ENCODE measurements at places on chromosomes 13 and 19.

GRCh38 chr13:75787249-75787928 is 151.3 kb downstream of the LMO7 start:
- peak; percentile 40 for DNase-seq

- no peak for DNase-seq
Observed at GRCh38 chr13:51840917-51841316, 4.1 kb downstream of the TMEM272 start.

DNA sequence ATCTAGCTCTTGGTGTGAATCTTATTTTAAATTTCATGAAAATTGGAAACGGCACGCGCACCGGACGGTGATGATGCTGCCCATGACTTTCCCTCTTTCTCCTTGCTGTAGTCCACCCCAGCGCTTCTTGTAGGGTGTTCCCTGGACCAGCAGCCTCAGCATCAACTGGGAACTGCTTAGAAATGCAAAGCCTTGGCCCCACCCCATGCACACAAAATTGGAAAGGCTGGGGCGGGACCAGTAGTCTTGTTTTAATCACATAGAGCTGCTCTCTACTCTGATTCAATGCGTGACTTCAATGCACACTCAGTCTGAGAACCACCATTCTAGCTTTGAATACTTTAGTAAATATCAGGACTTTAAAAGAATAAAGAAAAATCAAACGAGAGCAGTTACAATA is 427.1 kb downstream of the EFNB2 start:
- DNase-seq: no peak

- no peak for DNase-seq
Observed at GRCh38 chr19:47860602-47861297, 1.7 kb downstream of the TPRX2 start.

DNA sequence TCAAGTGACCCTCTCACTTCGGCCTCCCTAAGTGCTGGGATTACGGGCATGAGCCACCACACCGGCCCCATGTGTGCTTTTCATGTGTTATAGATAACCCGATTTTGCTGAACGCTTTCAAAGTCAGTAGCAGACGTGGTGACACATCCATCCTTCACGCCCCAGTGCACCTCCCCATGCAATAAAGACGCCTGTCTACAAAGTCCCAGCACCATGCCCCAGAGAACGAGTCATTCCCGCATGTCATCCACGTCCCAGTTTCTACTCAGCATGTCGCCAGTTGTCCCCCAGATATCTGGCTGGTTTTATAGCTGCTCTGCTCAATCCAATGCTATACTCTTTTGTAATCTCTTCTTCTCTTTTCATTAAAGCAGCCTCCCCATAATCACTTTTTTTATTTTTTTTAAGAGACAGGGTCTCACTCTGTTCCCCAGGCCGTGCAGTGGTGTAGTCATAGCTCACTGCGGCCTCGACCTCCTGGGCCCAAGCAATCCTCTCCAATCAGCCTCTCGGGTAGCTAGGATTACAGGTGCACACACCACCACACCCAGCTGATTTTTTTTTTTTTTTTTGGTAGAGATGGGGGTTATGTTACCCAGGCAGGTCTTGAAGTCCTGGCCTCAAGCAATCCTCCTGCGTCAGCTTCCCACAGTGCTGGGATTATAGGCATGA is 42.5 kb downstream of the DNM2 start:
- peak; percentile 26 for DNase-seq

DNA sequence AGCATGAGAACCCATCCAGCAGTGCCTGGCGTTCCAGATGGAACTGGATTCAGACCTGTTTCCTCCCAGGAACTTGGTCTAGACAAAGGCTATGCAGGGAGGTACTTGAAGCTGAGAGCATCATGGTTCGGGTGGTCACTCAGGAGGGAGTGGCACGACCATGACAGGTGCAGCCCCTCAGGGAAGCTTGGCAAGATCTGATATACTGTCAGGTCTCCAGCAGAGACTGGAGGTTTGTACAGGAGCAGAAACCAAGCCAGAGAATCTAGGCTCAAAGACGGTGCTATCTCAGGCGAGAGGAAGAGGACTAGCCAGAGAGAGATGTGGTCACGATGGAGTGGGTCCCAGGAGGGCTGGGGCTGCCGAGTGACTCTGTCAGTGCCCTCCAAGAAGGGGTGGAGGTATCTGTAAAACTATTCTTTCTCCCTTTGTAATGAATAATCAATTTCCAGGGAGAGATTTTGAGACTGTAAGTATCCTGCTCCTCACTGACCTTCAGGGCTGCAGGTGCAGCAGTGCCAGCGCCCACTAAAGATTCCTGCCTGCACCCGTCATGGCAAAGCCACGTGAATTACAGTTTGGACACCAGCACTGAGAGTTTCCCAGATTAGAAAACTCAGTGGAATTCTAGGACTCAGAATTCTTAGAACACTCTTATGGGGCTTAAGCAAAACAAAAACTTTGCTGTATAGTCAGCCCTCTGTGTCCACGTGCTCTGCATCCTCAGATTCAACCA is 10.2 kb upstream of the DCUN1D2 start:
- no peak for DNase-seq

- no peak for DNase-seq
Observed at GRCh38 chr13:42228527-42228926, 43.4 kb upstream of the AKAP11 start.

DNA sequence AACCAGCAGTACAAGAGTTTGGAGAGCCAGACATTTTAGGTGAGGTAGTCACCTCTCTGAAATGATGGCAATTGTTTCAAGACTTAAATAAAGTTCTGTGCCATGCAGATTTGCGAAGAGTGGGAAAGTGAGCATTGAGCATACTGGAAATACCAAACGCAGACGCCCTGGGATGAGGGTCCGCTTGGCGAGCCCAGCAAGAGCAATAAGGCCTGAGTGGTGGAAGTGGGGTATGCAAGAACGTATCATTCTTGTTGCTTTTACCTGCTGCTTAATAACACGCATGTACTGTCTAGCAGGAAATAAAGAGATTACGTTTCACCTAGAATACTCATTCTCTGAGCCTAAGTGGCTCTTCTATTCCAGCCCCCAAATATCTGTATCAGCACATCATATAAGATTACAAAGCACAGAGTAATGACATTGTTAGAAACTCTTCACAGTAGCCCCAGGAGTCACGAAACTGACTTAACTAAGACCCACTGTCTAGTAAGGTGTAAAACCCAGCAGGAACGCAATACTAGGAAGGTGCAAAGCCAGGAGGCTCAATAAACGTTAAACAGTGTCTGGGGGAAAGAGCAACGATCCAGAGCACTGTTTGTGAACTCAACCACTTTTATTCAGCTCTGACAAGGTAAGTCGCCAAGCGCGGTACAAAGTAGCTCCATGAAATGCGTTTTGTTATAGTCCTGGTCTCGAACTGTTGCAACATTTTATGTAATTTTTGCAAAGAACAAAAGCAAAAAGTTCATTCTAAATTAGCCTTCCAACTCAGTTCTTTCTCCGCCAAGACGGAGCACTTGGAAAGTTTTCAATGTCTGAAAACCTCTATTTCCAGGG is 1.2 kb downstream of the RCBTB2 start:
- no peak for DNase-seq

- DNase-seq: no peak
Observed at GRCh38 chr13:47206111-47206510, 309.3 kb upstream of the HTR2A start.

- peak; percentile 84 for DNase-seq
Observed at GRCh38 chr13:105991622-105992277, 543.7 kb downstream of the EFNB2 start.

DNA sequence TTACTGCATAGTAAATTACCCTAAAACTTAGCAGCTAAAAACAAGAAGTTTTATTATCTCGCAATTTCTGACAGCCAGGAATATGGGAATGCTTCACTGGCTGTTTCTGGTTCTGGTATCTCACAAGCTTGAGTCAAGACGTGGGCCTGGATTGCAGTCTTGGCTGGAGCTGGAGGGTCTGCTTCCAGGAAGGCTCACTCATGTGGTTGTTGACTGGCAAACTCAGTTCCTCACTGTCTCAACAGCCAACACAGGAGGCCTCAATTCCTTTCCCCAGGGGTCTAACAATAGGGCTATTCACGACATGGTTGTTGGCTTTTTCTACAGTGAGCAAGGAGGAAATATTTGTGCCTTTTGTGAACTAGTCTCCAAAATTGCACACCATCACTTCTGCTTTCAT is 146.3 kb downstream of the GPC5 start:
- no peak for DNase-seq

- DNase-seq: no peak
Observed at GRCh38 chr13:25741796-25742195, 310.0 kb downstream of the SHISA2 start.

- peak; percentile 38 for DNase-seq
Observed at GRCh38 chr13:46586751-46587514, 34.0 kb downstream of the LRCH1 start.

GRCh38 chr19:32197896-32198882 is 147.2 kb upstream of the ZNF507 start:
- no peak for DNase-seq

- DNase-seq: no peak
Observed at GRCh38 chr13:27854606-27855005, 62.3 kb downstream of the GSX1 start.

GRCh38 chr13:21124852-21125251 is 51.5 kb downstream of the SKA3 start:
- peak; percentile 13 for DNase-seq

GRCh38 chr13:33560726-33561125 is 257.2 kb upstream of the RFC3 start:
- no peak for DNase-seq

DNA sequence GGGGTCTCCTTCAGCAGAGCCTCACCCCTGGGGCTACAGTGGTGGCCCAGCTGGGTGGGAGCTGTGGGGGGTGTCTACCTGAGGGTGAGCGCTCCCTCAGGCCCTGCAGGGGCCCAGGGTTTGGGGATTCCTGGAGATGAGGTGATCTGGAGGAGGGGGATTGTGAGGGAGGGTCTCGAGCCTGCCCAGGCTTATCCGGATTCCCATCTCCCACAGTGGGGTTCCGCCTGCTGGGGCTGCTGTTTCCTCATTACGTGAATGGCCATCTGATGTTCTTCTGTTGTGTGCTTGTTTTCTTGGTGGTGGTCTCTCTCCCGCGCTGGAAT is 4.4 kb downstream of the PPP1R37 start:
- no peak for DNase-seq

- DNase-seq: no peak
Observed at GRCh38 chr19:40223135-40223822, 3.2 kb downstream of the CCNP start.

GRCh38 chr19:30446850-30447552 is 74.8 kb downstream of the ZNF536 start:
- peak; percentile 56 for DNase-seq

GRCh38 chr13:71454509-71454908 is 412.5 kb downstream of the DACH1 start:
- DNase-seq: no peak

DNA sequence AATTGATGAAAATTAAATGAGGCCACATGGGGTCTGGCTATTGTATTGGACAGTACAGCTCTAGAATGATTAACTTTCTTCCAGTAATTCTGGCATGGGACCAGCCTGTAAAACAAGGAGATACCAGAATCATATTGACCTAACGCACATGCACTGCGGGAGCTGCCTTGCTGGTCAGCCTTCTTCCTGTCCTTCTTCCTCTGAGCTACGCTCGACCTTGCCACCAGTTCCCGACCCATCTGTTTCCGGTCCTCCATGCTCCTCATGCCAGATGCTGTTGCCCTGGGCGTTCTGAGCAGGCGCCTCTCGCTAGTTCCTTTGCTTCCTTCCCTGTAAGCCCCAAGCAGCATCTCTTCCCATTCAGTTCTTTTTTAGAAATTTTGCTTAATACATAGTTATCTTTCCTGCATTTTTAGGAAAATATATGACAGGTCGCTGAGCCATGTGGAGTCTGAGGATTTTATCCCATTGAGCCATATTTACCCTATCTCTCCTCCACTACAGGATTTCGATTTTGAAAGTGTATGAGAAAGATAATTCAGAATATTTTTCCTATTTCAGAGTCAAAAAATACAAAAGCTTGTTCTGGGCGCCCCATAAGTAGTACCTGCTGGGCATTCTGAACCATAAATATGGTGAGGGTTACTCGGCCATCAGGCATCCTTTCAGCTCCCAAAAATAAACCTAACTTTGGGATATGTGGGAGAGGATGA is 38.6 kb downstream of the TNFRSF19 start:
- DNase-seq: peak; percentile 63

- DNase-seq: no peak
Observed at GRCh38 chr19:33071887-33072286, 7.2 kb upstream of the RHPN2 start.

DNA sequence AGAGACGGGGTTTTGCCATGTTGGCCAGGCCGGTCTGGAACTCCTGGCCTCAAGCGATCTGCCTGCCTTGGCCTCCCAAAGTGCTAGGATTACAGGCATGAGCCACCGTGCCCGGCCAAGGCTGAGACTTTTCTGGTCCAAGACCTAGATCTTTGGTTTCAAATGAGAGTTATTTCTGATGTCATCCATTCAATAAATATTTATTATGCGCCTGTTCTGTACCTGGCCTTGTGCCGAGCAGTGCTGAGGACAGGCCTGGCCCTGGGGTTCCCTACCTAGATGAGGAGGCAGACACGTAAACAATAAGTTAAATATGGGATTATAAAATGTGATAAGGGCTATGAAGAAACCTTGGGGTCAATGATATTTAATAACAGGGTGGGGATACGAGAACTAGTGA is 4.5 kb downstream of the RELB start:
- no peak for DNase-seq

- DNase-seq: no peak
Observed at GRCh38 chr13:85170372-85170771, 628.8 kb downstream of the SLITRK6 start.

DNA sequence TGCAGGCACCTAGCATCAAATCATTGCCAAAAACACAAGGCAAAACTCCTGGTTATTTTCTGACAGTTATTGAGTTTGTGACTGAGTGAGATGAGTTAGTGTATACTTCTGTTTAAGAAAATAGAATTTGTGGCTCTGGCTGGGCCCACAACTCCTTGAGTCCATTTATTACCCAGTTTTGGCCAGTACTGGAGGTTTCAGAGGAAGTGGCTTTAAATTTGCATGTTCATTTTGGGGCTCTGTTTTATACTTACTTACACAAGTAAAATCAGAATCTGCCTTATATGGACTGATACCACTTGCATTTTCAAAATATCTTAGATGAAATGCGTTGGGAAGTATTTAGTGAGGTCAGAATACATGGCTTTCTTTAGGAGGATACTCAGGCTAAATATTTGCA is 29.0 kb downstream of the TNFSF11 start:
- no peak for DNase-seq

DNA sequence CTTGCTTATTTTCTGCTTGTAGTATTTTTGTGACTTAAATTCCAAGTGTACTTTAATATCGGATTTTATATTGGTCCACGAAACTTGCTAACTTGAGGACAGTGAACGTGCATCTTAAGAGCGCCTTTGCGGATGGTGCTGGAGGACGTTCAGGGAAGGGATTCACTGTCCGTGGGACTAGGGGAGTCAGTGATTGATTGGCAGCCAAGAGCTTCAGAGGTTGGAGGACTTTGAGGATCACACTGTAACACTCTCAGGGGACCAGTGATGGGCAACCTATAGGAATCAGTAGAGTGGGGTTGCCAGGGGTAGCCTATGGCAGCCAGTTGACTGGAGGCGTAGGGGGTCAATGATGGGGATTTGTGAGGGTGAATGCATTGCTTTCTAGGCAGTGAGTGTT is 516 bp downstream of the ZNF175 start:
- no peak for DNase-seq

Data from AG08395 (cell line).